CD4-positive, alpha-beta T cell (primary cell): ENCODE measurements at places on chromosomes 16 and 17.

GRCh38 chr17:67022451-67022810 lies 21.9 kb upstream of the CACNG1 start:
- DNase-seq, result no peak

GRCh38 chr16:67654403-67654911 lies 5.6 kb downstream of the ACD start:
- no peak for DNase-seq

- no peak for DNase-seq
Measured at GRCh38 chr17:72406498-72406897, 285.7 kb downstream of the SOX9 start.

- no peak for DNase-seq
Measured at GRCh38 chr17:49848019-49848473, at the start of gene TAC4. Gene TAC4, minus strand, starts transcription at chr17:49848069. Its CDS starts 52 bp downstream, at chr17:49848017.
